ENCODE measurements at places on chromosomes 1 and 21. TPM values are rescaled to one million over a fixed set of nuclear protein-coding genes. Genes with fewer than 3 reads are reported as not detected.

The SLAMF7 gene
- total RNA-seq, result not detected

The TP73 gene
- total RNA-seq, result not detected

The MANEAL gene
- 0.78 TPM for total RNA-seq

The RGS13 gene
- total RNA-seq, result under 0.01 TPM

The CYP4A11 gene
- not detected for total RNA-seq

The RSPH1 gene
- not detected for total RNA-seq

The TMPRSS2 gene
- total RNA-seq, result not detected

The ADCY10 gene
- total RNA-seq, result under 0.01 TPM

The PLEKHN1 gene
- total RNA-seq, result 1.2 TPM

The APP gene
- 315 TPM for total RNA-seq

The SLC5A9 gene
- not detected for total RNA-seq

The KRTAP10-4 gene
- not detected for total RNA-seq

The CCDC185 gene
- total RNA-seq, result not detected

The TMCO2 gene
- not detected for total RNA-seq

The USH2A gene
- total RNA-seq, result not detected

The TNN gene
- not detected for total RNA-seq

The OR2L13 gene
- total RNA-seq, result not detected

The GSTM3 gene
- 37.5 TPM for total RNA-seq

The CBR1 gene
- total RNA-seq, result 132 TPM

The CD48 gene
- not detected for total RNA-seq

The TMEM54 gene
- 31.2 TPM for total RNA-seq

The ALX3 gene
- total RNA-seq, result not detected

The CHIA gene
- not detected for total RNA-seq

The PGLYRP3 gene
- not detected for total RNA-seq

The KCNA3 gene
- total RNA-seq, result under 0.01 TPM

The GABPB2 gene
- total RNA-seq, result 17.0 TPM

The WNT2B gene
- total RNA-seq, result 2.0 TPM

The OR2T33 gene
- total RNA-seq, result not detected

The ANGEL2 gene
- total RNA-seq, result 53.8 TPM

The INAVA gene
- not detected for total RNA-seq

The LRRC71 gene
- not detected for total RNA-seq

The OVAAL gene
- not detected for total RNA-seq

The ESRRG gene
- total RNA-seq, result not detected

The SH3D21 gene
- 1.5 TPM for total RNA-seq

The FASLG gene
- total RNA-seq, result not detected

The LCE2B gene
- not detected for total RNA-seq

The ATF3 gene
- 1.2 TPM for total RNA-seq
